ENCODE measurements at places on chromosomes 1 and 21.

DNA sequence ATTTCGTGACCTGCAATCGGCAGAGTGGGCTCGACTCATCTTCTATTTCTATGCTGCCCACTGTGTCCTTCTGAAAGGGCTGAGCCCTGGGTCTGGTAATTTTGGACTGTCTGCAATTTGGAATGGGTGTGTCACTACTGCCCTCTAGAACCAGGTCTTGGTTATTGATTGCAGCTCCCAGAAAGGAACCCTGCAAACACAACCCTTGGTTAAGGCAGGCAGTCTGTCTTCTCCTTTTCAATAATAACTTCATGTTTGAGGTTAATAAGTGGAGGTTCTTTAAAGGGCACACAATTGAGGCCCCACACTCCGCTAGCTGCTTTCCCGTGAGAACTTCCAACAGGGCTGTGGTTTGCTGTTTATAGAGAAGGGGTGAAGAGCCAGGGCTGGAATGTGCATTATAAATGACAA lies 79.9 kb upstream of the LYST start:
- no peak for DNase-seq

DNA sequence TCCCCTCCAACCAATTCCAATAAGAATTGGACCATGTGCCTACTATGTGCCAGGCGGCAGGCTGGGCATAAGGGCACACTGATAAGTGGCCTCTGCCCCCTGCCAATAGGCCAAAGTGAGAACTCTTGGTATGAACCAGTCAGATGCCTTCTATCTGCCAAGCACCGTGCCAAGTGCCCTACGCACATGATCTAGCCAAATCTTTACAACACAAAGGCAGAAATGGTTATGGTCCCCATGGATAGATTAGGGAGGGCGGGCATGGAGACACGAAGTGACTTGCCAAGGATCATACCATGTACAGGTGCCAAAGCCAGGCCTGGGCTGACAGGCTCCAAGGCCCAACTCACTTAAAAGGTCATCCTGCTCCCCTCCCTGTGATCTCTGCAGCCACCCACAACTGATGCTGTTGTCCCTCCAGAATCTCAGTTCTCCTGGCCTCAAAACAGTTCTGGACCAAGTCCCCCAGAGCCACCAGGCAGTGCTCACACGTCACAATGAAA lies 32.1 kb downstream of the CASZ1 start:
- DNase-seq: no peak

DNA sequence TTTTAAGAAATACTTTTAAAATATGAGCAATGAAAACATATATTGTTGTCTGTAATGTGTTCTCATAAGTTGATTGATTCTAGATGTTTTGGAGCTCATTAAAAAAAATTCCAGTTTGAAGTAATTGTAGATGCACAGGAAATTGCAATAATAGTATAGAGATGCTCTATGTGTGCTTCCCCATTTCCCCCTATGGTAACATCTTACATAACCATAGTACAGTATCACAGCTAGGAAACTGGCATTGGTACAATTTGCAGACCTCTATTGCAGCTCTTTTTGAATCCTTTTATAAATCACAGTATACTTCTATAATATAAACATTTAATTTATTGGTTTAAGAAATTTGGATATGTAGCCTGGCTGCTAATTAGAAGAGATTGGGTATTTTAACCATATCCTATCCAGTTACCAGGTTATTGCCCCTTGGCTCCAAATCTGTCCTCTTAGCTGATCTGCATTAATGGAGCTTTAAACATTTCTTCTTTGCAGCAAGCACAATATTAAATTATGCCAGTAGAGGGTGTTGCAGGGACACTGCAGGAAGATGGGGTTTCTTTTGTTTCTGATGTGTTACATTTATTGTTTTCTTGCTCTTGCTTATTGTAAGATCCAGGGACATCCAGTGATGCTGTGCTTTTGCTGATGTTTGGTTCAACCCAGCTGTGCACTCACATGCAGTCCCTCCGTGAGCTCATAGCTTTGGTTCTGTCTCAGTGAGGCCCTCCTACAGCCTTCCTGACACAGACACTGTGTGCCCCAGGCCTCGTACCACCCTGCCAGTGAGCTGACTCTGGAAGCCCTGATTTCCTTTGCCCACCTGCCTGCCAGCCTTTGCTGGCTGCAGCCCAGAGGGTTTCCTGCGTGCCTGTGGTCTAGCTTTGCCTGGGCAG lies 103.3 kb downstream of the RABGAP1L start:
- peak; percentile 26 for DNase-seq

DNA sequence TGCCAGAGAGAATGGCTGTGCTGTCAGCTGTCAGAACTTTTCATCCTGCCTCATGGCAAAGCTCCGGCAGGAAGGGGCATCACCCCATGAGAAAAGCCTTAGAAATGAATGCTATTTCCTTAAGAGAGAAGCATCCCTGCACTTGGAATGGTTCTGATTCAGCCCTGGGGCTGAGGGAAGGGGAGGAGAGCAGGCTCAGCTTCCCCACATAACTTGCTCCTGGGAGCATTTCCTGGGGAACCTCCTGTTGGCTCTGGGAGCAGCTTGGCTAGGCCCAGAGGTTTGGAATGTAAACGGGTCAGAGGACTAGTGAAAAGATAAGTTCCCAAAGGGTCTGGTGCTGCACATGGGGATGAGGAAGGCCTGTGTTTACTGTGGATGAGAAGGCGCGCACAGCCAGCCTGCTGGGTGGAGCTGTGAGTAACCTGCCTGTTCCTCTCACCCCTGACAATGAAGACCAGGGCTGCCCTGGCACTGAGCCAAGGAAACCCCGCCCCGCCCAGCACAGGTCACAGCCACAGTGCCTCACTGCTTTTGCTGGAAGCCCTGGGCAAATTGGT lies 5.0 kb downstream of the PRELP start:
- DNase-seq: peak; percentile 84

GRCh38 chr1:25723250-25723880 lies 76.6 kb upstream of the SELENON start:
- no peak for DNase-seq

DNA sequence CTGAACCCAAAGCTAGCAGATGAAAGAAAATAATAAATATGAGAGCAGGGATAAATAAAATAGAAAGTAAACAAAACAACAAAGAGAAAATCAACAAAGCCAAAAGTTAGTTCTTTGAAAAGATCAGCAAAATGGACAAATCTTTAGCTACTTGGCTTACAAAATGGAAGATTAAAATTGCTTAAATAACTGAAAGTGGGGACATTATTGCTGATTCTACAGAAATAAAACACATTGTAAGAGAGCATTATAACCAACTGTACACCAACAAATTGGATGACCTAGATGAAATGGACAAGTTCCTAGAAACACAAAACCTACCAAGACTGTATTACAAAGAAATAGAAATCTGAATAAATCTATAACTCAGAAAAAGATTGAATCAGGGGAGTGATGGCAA lies 238.3 kb upstream of the C1orf87 start:
- DNase-seq: no peak

- no peak for DNase-seq
Observed at GRCh38 chr1:166031932-166032571, 134.7 kb downstream of the FAM78B start.

DNA sequence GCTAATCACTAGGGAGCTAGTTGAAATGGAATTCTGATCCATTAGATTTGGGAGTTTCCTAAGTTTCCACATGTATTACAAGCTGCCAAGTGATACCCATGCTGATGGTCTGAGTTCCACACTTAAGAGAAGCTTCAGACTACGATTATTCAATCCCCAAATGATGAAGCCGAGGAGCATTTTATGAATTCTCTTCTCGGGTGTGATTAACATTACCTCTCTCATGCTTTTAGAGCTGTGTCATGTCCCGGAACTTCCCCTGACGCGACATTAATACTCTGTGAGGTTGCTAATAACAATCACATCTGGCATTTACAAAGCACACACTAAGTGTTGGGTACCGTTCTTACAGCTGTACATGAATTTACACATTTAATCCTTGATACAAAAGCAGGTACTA lies 63.0 kb downstream of the KCNJ15 start:
- DNase-seq: no peak

DNA sequence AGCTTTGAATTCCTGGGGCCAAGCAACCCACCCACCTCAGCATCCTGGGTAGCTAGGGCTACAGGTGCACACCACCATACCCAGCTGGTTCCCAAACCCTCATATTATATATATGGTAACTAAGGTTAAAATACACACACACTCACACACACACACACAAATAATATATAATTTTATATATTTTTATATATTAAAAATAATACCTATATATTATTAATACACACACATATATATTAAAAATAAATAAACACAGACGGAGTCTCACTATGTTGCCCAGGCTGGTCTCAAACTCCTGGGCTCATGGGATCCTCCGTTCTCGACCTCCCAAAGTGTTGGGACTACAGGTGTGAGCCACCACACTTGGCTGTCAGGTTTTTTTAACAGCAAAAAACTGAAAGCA lies 31.9 kb downstream of the SCAF4 start:
- DNase-seq: no peak

DNA sequence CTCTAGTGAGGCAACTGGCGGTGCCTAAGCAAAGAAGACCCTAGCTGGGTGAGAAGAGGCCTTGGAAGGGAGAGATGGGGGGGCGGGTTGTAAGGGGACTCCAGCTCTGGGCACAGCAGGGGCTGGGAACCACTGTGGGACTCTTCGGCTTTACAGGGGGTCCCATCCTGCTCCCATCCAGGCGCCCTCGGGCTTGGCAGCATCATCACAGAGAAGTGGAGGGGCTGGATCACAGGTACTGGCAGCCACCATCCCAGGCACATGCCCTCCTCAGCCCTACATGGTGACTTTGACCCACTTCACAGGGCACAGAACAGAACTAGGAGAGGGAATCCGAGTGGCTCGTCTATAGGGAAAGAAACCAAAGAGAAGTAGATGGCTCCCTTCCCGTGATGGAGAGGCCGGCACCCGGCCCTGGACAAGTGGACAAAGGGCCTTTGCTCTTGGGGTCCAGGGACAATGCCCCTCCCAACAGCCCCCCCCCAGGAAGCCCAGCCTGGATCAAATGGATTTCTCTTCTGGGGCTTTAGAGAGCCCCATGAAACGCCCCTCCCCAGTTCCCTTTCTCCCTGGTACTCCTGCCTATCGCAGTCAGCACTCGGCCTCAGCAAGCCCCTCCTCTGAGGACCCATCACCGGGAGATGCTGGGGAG lies 54.0 kb upstream of the ECE1 start:
- no peak for DNase-seq

GRCh38 chr1:190453550-190453949 lies 24.1 kb downstream of the BRINP3 start:
- DNase-seq: no peak

DNA sequence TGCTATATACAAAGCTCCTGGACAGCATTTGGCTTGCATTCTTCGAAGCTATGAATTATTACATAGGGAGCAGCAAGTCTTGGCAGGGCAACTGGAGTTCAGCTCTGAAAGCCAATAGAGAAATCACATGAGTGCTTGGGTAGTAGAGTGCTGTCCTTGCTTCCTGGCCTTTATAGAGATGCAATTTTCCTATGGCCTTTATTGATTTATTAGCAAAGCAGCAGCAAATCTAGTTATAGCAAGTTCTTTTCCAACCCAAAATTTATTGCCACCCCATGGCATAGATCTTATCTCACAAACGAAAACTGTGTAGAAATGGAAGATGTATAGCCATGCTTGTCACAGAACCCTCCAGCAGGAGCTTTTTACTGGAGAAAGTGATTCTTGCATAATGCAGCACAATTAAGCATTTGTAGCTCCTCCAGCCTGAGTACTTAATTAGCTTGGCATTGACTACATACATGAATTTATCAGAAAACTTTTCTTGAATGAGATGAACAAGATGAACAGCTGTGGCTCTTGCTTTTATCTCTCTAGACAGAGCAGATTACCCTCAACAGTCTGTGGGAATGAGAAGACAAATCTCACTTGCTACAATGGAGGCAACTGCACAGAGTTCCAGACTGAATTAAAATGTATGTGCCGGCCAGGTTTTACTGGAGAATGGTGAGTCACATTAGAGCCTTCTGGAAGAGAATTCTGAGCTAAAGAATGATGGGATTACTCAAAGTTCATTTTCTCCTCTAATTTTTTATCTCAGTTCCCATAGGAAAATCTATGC lies 170.1 kb downstream of the CRB1 start:
- DNase-seq: no peak

DNA sequence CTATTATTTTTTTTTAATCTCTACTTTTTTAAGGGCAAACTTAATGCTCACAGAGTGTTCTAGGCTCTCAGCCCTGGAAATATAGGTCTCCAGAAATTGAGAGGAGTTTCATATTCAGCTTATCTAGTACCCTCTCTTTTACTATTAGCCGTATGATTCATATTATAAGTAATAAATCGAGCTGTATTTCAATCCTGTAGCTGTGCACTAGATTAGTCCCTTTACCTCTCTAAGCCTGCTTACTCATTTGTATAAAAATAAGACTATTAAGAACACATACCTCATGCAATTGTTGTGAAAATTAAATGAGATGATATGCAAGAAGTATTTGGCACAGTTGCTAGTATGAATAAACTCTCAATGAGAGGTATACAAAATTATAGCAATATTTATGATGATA lies 128.2 kb upstream of the HOOK1 start:
- no peak for DNase-seq

DNA sequence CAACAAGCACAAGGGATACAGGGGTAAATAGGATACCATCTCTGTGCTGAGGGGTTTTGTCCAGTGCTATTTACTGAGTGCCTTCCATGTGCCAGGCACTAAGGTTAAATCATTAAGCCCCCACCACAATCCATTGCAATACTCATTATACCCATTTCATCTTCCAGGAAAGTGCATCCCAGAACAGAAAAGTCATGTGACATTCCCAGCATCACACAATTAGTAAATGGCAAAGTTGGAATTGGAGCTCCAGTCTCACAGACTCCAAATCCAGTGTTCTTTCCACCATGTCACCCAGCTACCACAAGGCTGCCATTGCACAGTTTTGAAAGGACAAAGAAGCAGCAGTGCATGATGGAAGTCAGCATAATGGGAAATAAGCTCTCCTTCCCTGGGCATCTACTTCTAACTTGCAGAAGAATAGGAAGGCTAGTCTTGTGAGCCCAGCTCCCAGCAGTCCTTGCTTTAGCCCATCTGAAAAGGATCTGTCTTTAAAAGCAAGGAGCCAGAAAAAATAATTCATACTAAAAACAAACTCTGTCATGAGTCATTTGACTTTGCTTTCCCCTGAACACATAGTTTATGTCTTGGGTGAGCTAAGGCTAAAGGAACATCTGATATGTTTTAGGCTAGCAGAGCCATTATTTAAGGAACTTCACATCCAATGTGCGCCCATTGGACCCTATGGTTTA lies 111.4 kb upstream of the HOOK1 start:
- DNase-seq: no peak

DNA sequence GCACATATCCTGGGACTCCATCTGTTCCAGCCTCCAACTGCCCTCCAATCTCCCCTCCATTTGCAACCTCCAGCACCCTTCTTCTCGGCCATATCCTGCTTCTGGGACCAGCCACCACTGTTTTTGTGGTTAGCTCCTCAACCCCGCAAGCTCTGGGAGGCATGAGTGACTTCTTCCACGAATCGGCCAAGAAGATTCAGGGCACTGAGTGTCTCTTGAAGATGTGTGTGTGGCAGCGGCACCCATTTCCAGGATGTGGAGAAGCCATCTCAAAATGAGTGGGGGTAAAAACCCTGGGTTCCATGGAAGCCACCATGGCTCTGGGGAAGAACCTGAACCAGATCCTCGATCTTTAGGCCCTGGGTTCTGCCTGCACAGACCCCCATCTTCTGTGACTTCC lies 194.6 kb downstream of the SLC45A1 start:
- DNase-seq: no peak

GRCh38 chr1:233063462-233063861 lies 113.1 kb downstream of the NTPCR start:
- DNase-seq: no peak

All from COR-L47 (cell line).